ENCODE measurements at places on chromosomes 6 and 20.

DNA sequence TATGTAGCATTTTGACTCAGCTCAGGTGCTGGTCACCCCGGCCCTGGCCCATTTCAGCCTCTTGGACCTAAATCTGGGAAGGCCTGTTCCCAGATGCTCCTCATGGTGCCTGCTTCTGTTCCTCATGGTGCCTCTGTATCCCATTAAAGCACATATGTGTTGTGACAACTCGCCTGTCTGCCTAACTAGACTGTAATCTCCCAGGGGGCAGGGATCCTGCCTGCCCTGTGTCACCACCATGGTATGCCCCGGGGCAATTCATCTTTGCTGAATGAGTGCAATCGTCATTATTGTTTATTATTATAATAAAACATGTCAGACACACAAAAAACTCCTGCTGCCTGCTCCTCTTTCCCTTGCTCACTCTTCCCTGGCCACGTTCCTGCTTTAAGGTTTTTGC lies 62.0 kb downstream of the ZFP64 start:
- no peak for DNase-seq

- no peak for DNase-seq
These were observed 168.3 kb upstream of the STXBP5 start for GRCh38 chr6:147035886-147036285.

DNA sequence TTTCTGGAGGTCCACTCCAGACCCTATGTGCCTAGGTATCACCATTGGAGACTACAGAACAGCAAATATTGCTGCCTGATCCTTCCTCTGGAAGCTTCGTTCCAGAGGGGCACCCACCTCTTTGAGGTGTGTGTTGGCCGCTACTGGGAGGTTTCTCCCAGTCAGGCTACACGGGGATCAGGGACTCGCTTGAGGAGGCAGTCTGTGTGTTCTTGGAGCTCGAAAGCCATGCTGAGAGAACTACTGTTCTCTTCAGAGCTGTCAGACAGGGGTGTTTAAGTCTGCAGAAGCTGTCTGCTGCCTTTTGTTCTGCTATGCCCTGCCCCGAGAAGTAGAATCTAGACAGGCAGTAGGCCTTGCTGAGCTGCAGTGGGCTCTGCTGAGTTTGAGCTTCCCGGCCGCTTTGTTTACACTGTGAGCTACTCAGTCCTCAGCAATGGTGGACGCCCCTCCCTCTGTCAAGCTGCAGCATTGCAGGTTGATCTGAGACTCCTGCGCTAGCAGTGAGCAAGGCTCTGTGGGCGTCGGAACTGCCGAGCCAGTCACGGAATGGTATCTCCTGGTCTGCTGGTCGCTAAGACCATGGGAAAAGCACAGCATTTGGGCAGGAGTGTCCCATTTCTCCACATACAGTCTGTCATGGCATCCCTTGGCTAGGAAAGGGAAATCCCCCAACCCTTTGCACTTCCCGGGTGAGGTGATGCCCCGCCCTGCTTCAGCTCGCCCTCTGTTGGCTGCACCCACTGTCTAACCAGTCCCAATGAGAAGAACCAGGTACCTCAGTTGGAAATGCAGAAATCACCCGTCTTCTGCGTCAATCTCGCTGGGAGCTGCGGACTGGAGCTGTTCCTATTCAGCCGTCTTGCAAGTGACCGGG lies 32.5 kb upstream of the ASCC3 start:
- no peak for DNase-seq

- no peak for DNase-seq
These were observed 151.8 kb downstream of the ZFP64 start for GRCh38 chr20:52039790-52040189.

- no peak for DNase-seq
These were observed 3.7 kb upstream of the CCDC167 start for GRCh38 chr6:37503309-37503965.

GRCh38 chr6:85449818-85450759 lies at the start of gene NT5E:
Gene NT5E, plus strand, starts transcription at chr6:85450083. Its CDS starts 57 bp downstream, at chr6:85450140.
- DNase-seq, result no peak

DNA sequence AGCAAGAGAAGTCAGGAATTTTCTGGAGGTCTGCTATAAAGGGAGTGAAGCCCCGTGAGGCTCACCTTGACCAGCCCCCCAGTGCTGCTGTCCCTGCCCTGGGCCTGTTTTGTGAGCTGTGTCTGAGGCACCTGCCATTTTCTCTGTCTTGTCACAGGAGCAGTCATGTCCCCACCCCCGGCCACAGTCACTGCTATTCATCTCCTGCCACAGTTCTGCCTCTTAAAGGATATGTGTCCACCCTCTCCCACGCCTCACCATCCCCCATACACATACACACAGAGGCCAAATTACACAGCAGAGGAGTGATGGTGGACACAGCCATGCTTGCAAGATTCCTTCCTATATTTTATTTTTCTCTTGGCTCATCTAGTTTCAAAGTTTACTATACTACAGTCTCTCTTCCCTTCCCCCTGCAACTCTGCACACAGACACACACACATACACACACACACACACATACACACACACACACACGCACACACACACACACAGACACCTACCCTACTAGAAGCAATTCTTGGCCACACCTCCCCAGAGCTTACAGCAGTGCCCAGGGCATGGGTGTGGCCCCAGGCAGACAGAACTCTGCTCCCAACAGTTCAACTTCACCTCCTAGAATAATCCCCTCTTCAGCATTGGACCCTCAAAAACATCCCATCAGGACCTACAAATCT lies 68.7 kb upstream of the TAB2 start:
- no peak for DNase-seq

DNA sequence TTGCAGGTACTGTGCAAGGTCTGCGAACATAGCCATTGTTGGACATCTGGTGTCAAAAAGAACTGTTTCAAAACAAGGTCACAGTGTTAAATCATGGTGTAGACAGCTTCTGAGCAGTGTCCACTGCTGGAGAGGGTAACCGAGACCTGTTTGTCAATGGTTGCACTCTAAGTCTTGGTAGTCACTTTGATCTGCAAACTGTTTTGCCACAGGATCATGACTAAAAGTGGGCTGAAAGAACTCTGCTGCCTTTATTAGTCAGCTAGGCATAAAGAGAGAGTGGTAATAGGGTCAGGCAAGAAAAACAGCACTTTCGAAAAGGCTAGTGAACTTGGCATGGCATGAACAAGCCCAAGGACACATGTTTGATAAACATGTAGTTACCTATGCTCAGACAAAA lies 552.3 kb upstream of the CITED2 start:
- no peak for DNase-seq

DNA sequence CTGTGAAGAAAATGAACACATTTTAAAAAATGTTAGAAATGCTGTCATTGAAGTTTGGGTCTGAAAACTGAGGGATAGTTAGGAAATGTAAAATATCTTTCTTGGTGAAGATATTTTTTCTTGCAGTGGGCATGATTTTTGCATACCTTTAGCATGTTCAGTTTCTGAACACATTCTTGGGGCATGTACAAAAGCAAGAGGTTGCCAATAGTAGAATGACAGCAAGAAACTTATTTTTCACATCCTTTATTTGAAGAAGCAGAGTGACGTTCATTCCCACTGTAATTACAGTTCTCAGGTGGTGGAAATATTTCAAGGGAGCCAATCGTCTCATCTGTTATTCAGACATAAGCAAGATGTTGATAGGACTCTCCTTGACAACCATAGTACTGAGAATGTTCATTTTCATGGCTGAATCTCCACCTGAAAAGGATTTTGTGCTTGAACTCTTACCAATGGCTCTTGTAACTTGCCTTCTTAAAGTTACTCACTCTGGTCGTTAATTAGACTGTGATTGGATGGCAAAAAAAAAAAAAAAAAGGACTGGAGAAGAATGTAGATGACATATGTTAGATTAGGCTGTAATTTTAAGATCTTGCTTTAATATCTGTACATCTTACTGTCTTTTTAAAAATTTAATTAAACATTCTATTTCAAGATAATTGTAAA lies 74.4 kb downstream of the DOK5 start:
- DNase-seq, result no peak

DNA sequence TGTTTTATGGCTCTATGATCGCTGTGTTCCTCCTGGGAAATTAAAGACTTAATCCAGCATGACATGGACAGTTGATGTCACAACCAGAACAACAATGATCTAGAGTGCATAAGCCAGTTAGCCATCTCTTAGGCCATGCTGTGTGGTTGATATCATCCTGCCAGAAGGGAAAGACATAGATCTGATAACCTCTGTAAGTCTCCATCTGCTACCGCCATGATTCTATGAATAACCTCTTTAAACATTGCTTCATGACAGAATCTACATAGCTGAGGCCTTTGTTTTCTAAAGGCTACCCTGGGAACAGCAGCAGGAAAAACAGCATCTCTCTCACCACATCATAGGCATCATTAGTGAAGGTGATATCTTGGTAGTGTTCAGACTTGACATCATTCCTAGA lies 117.6 kb upstream of the PHACTR1 start:
- DNase-seq, result no peak

GRCh38 chr20:36346256-36346655 lies 40.1 kb downstream of the DLGAP4 start:
- no peak for DNase-seq

DNA sequence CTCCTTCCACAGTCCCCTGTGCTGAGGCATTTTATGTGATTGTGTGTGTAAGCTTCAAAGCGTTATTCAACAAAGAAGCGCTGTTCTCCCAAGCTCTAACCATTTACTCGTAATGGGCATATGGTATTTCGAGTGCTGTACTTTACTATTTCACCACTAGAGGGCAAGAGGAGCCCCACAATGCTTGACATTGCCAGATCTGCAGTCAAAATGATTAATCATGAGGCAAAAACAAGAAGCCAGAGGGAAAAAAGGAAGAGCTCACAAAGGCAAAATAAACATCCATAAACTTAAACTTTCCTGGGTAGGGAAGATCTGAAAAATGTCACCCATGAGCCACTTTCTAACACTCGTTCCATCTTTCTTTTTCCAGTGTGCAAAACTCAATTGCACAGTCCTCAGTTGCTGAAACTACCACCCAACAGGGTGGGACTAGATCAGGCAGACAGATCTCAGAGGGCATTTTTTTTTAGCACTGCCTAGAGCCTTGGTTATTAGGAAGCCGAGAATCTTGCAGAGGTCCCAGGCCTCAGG lies 215.0 kb upstream of the PLCB4 start:
- no peak for DNase-seq

GRCh38 chr6:12114055-12114503 lies 102.0 kb downstream of the HIVEP1 start:
- DNase-seq, result no peak

DNA sequence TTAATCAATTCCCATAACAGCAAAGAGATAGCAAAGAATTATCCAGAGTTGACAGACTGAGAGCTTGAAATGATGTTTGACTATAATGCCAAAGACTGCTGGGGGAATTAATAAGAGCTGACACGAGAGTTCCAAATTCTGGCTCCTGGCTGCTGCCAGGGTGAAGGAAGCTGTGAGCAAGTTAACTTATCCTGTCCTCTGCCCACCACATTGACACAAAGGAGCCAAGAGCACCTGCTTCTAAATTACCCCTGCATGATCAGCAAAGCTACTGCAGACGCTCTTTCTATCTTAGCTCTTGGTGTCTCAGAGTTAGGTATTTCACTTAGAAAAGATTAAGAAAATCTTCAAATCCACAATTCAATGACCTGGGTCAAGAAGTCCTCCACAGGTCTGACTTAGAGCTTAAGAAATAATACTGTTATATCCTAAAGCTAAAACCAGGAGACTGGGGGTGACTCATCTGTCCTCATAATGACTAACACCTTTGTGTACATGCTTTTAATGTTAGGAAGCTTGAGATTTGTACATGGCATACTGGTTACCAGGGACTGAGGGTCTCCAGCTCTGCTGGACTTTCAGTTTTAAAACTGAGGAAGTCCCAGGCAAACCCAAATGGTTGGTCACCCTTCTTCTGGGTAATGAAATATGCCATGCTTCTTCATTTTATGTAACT lies 13.2 kb upstream of the FRK start:
- no peak for DNase-seq

GRCh38 chr6:96001891-96002575 lies 13.7 kb upstream of the FUT9 start:
- no peak for DNase-seq

GRCh38 chr6:25278261-25278913 lies 787 bp upstream of the CARMIL1 start:
- no peak for DNase-seq

- no peak for DNase-seq
These were observed 33.3 kb downstream of the NQO2 start for GRCh38 chr6:3032986-3033385.

GRCh38 chr20:50788045-50788991 lies 6.5 kb upstream of the BCAS4 start:
- DNase-seq, result no peak

DNA sequence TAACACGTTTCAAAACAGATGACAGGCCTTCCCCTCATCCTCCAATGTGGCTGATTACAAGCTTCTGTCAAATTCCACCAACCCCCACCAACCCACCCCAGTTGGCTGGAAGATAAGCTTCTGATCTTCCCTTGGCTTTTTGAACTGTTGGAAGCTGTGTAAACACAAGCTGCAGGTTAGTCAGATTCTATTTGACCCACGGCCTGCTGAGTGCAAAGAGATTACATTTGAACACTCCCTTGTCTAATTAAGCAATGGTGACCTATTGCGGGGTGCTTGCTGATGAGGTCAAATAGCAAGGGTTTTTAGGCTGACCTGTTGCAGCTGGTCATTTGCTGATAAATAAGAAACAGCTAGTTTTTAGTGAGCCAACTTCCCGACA lies 379.7 kb downstream of the BMP2 start:
- DNase-seq, result no peak
